ENCODE measurements at places on chromosomes 11 and 22.

- DNase-seq = peak; percentile 37
Observed at GRCh38 chr11:128379587-128380580, 207.5 kb downstream of the ETS1 start.

DNA sequence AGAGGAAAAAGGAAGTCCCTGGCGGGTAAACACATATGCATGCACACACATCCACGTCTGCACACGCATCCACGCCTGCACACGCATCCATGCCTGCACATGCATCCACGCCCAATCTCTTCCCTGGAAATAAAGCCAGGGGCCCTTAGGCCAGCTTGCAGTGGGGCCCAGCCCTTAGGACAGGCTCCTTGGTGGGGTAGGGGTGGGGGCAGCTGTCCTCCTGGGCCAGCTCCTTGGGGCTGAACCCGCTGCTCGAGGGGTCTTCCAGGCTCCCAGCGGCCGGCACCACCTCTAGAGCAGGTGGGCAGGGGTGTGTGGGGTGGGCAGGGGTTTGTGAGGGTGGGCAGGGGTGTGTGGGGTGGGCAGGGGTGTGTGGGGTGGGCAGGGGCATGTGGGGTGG lies 1.9 kb downstream of the C11orf21 start:
- no peak for DNase-seq

- DNase-seq = no peak
Observed at GRCh38 chr11:12748561-12748960, 74.3 kb downstream of the TEAD1 start.

DNA sequence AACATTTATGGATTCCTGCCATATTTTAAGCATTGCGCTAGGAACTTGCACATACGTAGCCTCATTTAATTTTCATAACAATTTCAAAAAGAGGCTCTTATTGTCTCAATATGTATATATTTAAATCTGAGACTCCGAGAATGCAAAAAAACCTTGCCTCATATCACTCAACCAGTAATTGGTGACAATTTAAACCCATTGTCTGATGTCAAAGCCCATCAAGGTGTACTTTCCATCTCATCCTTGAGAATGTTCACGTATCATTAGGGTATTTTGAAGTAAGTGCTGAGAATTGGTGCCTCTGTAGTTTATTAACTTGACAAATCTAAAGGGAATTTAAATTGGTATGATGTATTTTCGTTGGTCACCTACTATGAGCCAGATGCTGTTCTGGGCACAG lies 136.5 kb downstream of the FAM76B start:
- no peak for DNase-seq

- no peak for DNase-seq
Observed at GRCh38 chr11:105449100-105449734, 160.7 kb upstream of the GRIA4 start.

DNA sequence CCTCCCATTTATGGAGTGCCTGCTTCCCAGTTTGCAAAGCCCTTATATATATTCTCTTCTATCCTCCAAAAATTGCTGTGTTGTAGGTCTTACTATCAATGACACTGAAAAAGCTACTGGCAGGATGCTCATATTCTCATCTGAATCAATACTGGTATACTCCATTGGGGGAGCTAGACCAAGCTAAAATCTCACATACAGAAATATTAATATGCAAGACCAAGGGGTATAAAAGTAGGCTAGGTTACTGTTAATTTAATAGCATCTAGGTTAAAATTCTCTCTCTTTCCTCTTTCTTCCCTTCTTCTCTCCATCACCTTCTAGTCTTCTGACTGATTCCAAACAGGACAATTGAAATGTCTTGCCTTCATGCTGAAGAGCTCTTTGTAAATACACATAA lies 17.1 kb upstream of the BDNF start:
- peak; percentile 58 for DNase-seq

GRCh38 chr22:31789803-31790202 lies 36.0 kb downstream of the DEPDC5 start:
- DNase-seq = no peak

- no peak for DNase-seq
Observed at GRCh38 chr11:45253640-45254039, 32.5 kb downstream of the SYT13 start.

DNA sequence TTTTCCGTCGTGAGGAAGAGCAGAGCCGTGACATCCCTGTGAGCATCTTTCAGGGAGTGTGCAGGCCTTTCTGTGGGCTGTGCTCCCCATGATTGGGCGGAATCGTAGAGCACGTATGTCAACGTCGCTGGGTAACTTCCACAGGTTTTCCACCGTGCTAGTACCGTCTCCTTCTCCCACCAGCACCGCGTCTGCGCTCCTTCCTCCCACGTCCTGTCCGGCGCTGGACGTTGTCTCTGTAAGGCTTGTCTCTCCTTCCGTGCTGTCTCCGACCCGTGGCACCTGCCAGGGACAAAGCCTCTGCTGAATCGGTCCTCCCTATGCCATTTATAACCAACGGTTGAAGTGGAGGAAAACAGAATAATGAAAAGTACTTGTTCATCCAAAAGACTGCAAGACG lies 386.7 kb downstream of the BRD1 start:
- no peak for DNase-seq

DNA sequence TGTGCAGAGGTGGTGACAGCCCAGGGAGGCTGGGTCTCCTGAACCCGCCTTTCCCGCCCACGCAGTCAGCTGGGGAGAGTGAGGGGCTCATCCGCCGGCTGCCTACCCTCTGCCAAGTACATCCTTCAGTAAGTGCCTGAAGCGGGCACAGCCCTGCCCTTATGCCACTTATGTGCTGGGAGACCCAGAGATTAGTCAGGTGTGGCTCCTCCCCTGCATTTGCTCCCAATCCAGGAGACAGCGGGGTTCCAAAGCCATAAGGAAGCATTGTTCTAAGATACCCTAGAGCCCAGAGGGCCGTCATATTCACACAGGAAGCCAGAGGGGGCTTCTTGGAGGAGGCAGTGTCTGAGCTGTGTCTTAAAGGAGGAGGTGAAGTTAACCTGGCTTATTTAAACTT lies 5.8 kb upstream of the PPP6R3 start:
- DNase-seq = no peak

Data from fibroblast of upper back skin (primary cell).